Heart right ventricle (tissue), 16 donors: ENCODE measurements at places on chromosomes 11 and 22.
A peak's percentile ranks its signal among the peaks of the same experiment; 100 is the strongest.

GRCh38 chr22:46520880-46521279, 16.5 kb downstream of the CELSR1 start:
- DNase-seq: no peak

DNA sequence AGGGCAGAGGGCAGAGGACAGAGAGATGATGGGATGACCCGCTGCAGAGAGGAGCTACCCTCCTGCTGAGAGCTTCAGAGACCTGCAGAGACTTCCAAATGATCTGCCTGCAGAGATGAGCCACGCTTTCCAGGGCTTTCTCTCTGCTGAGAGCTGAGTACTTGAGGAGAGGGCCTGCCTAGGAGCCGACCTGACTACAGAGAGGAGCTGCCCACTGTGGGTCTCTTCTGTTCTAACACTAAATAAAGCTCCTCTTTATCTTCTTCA, 45.9 kb upstream of the SC5D start:
- no peak for DNase-seq

- DNase-seq: no peak
Measured at GRCh38 chr11:75427181-75427580, 5.8 kb downstream of the KLHL35 start.

GRCh38 chr22:23498811-23499798, 81.0 kb downstream of the IGLL1 start:
- DNase-seq: no peak

GRCh38 chr11:20443596-20443995, 56.1 kb downstream of the PRMT3 start:
- no peak for DNase-seq

- no peak for DNase-seq
Measured at GRCh38 chr11:65719871-65720210, 757 bp downstream of the RNASEH2C start.

DNA sequence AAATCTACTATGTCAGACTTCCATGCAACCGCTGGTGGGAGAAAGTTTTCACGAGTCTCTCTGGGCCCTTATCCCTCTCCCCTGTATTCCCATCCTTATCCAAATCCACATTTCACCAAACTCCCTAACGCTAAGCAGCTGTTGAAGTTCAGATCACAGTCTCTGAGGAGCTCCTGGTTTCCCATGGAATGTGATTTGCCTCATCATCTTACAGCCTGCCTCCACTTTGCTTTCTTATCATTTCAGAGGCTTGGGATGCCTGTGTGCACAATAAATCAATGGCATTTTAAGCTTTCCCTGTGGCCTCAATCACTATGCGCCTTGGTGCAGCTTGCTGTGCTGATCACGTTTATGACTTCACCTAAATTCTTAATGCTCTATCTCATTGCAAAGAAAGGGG, 352.4 kb upstream of the FAT3 start:
- no peak for DNase-seq

- no peak for DNase-seq
Measured at GRCh38 chr11:112886434-112887370, 74.5 kb upstream of the NCAM1 start.

DNA sequence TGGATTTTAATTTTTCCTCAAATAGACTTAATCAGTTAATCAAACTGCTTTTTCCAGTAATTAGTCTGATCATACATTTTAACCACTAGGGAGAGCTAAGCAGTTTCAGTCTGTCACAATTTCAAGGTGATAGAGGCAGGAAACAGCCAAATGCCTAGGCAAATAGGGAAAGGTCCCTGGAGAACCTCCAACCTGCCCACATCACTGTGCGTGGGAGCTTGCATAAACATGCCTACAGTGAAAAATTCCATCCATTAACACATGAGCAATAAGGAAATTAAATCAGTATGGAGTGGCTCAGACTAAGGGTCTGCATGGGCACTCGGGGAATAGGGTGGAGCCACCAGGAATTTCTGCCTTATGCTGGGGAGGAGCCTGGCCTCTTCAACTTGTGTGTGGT, 74.6 kb downstream of the AASDHPPT start:
- no peak for DNase-seq

GRCh38 chr11:11931461-11932055, 76.9 kb downstream of the DKK3 start:
- DNase-seq: no peak

- DNase-seq: no peak
Measured at GRCh38 chr22:36961626-36962025, 48.2 kb downstream of the CSF2RB start.

DNA sequence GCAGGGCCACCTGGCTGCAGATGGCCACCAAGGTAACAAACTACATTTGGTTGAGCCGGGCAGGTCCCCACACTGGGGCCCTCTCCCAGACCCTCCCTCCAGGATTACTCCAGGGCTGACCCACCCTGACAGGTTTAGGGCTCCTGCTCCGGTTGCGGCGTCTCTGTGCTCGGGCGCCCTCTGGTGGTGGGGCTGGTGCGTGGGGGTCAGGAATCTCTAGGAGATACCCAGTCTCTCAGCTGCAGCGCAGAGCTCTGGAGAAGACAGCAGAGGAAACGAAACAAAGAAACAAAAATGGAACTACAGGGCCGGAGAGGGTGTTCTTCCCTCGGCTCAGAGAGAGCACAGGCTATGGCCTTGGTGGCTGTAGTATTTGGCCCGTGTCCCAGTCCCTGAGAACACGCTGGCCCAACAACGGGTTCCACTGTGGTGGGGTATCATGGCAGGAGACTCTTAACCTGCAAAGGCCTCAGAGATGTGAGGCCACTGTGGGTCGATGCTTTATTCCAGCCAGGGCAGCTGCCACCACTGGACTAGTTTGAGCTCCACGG, 2.4 kb downstream of the C11orf96 start:
- DNase-seq: peak; percentile 85

DNA sequence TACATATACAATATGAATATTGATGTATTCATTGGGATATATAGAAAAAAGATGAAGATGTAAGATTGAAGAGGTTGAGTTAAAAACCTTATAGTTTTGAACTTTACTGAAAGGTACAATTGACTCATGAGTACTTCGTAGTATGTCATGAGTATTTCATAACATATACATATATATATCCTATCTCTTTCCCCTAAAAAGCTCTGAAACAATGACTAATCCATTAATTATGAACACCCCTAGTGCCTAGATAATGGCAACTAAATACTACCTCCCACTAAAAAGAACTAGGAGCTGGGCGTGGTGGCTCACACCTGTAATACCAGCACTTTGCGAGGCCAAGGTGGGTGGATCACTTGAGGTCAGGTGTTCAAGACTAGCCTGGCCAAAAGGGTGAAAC, 31.5 kb downstream of the SLC35F2 start:
- no peak for DNase-seq

DNA sequence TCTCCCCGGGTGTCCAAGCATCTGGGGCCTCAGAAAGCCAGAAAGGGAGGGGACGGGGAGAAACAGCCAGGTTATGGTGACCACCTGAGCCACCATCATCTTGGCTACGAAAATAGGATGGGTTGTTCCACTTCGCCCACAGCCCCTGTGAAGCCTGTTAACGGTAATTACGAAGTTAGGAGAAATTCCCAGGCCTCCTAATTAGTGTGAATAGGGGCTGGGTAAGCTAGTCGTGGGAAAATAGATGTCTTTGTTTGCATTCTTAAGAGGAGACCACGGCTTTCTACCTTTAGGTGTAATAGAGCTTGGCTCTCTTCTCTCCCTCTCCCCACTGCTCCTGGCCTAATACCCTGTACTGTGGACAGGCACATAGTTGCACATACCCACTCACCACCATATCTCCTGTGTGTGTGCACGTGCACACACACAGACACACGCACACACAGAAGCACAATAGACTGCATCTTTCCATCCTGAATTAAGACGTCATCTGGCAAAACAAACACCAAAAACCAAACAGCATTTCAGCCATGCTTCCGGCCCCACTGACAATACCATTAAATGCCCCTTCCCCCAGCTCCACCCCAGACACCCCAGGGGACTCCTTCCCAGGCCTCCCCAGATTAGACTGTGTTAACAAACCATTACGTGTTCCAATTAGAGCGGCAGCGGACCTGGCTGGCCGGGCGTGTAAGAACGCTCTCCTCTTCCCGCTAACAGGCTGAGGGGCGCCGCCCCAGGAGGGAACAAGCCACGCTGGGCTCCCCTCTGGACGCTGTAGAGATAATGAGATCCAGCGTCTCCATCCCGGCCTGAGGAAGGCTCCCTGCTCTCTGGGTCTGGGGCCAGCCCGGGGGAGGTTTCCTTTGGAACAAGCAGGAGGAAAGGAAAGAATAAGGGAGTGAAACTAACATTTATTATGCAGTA, 72.8 kb downstream of the TP53I11 start:
- no peak for DNase-seq

DNA sequence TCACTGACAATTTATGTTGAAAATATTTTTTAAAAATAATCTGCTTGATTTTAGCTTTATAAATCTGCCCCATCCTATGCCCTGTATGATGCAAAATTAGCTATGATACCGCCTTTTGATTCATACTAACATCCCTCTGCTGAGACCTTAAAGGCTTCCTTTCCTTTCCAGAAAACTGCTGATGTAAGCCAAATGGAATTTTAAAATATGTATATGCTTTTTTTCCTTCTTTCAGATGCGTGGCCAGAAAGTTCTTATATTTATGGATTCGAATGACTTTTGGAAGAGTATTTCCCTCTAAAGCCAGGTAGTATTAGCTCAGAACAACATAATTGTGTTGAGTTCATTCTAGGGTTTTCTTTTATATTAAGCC, 34.5 kb downstream of the SFI1 start:
- DNase-seq: no peak

GRCh38 chr22:37633089-37633624, 6.3 kb upstream of the SH3BP1 start:
- no peak for DNase-seq

- no peak for DNase-seq
Measured at GRCh38 chr11:28400331-28401100, 292.3 kb downstream of the METTL15 start.

DNA sequence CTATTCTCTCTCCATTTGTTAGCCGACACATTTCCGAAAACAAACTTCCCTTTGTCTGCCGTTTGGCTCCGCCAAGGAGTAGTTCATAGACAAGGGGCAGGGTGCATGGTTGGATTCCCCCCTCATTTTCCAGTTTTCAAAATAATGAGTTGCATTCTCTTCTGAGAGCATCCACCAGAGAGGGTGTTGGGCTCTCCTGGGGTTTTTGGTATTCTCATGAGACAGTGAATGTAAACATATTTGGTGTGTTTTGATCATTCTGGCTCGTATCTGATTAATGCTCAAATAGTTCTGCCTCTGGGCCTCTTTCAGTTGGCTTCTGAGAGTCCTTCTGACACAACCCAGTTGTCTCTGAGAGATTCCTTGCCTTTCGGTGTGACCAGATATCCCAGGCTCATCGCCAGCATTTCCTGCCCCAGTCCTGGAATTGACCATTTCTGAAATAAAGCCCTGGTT, 21.7 kb downstream of the GRAMD4 start:
- no peak for DNase-seq

GRCh38 chr11:32586576-32587190, 3.1 kb downstream of the EIF3M start:
- DNase-seq: no peak

DNA sequence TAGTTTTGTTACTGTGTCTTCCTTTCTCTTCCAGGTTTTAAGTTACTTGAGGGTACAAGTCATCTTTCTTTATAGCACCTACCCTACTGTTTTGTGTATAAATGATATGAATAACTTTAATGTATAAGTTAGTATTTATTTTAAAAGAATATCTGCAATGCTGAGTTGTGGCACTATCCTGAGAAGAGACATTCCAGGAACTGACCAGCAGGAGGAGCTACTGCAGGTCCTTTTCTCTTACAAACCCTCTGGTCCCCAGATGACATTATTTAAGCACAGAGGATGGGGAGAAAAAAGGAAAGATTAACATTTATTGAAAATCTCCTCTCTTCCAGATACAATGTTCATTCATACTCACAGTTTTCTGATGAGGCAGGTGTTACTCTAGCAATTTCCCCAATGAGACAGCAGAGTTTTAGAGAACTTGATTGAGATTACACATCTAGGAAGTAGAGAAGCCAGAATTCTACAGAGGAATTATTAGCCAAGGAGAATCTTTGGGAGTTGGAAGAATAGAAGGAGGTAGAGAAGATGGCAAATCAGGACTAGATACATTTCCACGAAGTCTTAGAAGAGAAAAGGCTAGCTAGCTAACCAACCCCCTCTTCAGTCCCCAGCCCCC, 541.2 kb upstream of the API5 start:
- no peak for DNase-seq

DNA sequence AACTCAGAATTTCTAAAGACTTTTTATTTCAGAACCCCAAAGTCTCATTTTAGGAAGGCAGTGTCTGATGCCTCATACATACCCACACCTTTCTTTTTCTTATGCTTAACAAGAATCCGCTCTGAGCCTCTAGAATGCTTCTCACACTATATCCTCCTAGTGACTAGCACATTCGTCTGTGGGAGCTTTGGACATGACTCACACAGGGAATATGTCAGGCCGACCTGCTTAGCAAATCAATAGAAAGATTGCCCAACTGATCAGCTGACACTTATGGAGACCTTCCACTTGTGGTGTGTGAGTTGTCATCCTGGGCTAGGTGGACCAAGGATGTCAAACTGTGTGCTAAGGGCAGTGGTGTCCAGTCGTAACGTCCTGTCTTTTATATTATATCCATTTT, 129.9 kb upstream of the TTC12 start:
- DNase-seq: no peak

- no peak for DNase-seq
Measured at GRCh38 chr11:67698247-67698646, 23.8 kb upstream of the ALDH3B2 start.

DNA sequence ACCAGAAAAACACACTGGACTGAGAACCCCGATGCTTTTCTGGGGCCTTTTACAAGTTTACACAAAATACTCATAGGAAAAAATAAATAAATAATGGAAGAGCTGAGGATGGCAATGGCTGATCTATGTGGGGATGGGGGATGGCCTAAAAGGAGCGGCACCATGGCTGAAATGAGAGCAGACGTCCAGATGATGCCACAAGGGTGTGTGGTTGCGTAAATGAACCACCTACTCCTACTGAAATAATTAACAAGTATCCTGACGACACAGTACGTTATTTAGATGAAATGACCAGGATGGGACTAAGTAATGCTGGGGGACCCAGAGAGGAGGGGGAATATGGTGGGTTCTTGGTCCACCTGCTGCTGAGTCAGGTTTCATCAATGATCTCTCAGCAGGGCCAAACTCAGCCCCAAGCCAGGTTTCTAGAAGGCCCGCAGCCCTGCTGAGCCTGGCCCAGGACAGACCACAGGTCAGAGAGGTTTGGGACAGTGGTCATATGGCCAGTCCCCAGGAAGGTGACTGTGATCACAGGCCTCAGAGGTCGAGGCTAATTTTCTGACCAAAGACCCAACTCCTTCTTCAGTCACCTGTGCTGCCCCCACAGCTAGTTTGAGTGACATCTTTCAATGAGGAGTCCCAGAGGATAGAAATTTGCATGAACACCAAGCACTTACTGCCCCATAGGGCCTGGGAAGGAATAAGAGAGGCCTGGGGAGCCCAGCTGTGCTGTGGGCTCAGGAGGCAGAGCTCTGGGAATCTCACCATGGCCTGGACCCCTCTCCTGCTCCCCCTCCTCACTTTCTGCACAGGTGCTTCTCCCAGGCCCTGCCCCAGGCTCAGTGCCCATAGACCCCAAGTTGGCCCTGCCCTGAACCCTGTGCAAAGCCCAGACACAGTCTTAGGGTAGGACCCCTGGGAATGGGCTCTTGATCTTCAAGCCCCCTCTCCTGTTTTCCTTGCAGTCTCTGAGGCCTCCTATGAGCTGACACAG, 76.3 kb upstream of the IGLL5 start:
- no peak for DNase-seq

GRCh38 chr22:19932367-19933206, 9.0 kb upstream of the COMT start:
- DNase-seq: no peak
